ENCODE measurements at places on chromosomes 2 and 18.

GRCh38 chr2:227340106-227340505 lies 15.1 kb downstream of the MFF start:
- no peak for DNase-seq

GRCh38 chr2:112692918-112693317 lies 27.9 kb upstream of the NT5DC4 start:
- no peak for DNase-seq

DNA sequence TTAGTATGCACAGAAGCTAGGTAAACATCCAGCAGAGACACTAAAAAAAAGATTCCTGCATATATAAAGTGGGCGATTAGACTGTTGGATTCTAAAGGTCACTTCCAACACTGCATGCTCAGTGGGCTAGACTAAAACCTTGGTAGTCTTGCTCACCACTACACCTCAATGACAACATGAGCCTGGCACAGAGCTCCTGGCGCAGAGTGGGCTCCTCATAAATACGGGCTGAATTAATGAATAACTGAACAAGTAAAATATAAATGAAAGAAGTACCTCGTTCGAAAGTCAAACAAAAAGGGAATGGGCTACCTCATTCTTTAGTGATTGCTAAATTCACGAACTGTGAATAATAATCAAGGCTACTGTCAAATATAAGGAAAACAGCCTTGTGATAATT lies 185.3 kb downstream of the STK39 start:
- DNase-seq, result no peak

DNA sequence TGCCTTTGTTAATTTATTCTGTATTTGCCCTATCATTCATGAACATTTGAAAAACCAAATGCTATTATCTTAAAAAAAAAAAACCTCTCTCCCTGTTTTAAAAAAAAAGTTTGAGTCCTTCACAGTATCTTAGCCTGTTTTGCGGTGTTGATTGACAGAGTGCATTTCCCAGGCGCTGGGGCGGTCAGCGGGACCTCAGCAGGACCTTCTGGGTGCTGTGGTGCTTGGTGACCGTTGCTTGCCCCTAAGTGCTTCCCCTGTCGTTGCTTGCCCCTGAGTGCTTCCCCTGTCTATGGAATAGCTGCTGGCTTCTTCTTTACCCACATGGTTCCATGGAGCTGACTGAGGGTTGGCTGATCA lies 12.1 kb downstream of the ATP6V1C2 start:
- no peak for DNase-seq

GRCh38 chr2:68505603-68506159 lies 38.3 kb downstream of the APLF start:
- DNase-seq, result no peak

GRCh38 chr18:47680488-47680887 lies 250.0 kb downstream of the SMAD2 start:
- no peak for DNase-seq

- no peak for DNase-seq
These were observed 157.2 kb downstream of the DDX1 start for GRCh38 chr2:15748736-15749323.

GRCh38 chr2:46580416-46580815 lies 101.1 kb downstream of the TMEM247 start:
- DNase-seq, result no peak

DNA sequence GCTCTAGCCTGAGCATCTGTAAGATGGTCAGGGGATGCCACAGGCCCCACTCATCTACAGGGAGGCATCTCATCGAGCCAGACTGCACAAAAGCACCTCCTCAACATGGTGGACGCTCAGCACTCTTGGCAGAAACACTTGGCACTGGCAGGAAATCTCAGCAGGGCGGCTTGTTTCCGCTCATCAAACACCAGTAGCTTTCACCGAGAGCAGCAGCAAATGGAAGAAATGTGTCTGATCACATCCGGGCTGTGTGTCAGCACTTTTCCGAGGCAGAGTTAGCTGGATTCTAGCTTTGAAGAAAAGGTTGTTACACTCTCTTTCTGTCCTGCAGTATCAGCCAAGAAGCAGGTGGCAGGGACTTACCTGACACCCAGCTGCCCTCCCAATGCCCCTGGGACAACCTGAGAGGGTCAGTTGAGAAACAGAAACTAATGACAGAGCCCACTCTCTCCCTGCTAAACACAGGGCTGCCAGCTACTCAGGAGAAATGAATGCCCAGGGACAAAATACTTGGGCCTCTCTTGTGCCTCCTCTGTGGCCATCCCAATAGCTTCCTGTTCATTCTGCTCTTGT lies 68.9 kb upstream of the FZD7 start:
- DNase-seq, result peak; percentile 44

- no peak for DNase-seq
These were observed 388.7 kb downstream of the TNS1 start for GRCh38 chr2:217614096-217614495.

DNA sequence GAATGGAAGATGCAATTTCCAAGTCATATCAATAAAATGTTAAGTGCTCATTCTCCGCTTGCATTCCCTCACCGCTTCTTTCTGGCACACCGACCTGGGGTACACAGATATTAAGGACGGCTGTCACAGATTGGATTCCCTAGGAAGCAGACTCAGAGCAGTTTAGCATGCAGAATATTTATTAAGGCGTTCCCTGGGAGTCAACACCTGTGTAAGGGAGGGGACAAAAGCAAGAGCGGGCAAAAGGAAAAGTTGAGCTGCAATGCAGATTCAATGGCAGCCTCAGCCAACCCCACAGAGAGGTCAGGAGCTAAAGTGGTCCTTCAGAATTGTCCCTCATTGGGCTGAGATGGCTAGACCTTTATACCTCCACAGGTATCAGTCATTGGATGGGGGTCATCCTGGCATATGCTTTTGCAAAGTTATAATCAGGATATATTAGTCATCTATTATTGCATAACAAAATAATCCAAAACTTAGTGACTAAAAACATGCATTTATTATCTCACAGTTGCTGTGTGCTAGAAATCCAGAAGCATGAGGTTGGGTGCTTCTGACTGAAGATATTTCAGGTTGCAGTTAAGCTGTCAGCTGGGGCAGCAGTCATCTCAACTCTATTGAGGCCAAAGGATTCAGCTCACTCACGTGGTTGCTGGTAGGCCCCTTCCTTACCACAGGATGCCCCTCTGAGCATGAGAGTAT lies 27.0 kb upstream of the INO80D start:
- no peak for DNase-seq

DNA sequence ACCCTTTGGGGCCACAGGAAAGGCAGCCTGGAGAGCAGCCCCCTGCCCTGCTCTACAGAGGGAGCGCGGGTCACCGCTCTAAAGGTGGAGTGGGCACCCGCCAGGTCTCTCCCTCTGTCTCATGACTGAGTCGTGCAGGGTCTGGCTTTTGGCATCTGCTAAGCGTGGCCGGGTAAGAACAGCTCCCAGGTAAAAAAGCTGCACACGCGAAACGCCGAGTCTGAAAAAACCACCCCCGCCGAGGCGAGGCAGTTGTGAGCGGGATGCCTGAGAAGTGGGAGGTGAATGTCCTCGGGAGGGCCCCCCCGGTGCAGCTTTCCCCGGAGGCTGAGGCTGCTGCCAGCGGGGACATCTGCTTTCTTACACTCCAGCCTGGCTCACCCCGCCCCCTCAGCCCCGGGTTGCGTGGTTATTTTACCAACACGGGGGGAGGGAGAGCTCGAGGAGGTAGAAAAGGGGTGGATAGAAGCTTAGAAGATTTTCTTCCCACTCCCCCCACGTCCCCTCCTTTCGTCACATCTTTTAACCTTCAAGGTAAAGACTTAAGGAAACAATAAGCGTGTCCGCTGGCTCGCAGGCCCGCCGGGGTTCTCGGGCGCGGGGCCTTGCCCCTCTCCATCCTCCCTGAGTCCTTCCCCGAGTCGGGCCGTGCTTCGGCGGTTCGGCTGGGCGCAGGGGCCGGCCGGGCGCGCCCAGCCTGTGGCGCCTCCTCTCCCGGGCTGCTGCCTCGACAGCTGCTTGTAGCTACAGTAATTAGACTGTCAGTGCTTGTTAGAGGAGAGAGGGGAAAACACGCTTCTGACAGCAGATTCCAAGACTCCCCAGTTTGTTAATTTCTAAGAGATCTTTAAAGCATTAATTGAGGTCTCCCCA lies 70.6 kb upstream of the PSMD14 start:
- DNase-seq, result no peak

DNA sequence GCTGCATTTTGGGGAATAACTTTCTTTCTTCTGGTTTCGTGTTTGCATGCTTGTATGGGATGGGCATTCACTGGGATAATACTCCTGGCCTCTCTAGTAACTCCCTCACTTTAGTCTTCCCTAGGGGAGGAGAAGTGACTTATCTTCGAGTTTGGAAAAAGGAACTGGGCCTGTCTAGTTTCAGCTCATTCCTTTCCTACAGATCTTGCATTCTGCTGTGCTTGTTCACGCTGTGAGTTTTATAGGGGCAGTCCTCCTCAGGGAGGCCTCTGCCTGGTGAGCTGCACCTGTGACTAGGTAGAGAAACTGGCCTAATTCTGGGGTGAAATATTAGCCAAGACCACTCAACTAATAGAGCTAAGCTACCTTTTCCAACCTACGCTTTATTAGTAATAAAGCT lies 50.9 kb downstream of the PHLPP1 start:
- DNase-seq, result no peak

GRCh38 chr2:73004889-73005596 lies 66.5 kb downstream of the SFXN5 start:
- DNase-seq, result no peak

DNA sequence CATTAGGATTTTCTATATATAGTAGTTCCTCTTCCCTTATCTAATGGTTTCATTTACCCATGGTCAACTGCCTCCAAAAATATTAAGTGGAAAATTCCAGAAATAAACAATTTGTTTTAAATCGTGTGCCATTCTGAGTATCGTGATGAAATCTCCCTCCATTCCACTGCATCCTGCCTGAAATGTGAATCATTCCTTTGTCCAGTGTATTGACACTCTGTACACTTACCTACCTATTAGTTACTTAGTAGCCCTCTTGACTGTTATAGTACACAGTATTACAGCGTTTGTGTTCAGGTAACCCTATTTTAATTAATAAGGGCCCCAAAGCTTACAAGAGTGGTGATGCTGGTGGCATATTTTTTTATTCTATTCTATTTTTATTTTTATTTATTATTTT lies 26.2 kb downstream of the TAF4B start:
- no peak for DNase-seq

DNA sequence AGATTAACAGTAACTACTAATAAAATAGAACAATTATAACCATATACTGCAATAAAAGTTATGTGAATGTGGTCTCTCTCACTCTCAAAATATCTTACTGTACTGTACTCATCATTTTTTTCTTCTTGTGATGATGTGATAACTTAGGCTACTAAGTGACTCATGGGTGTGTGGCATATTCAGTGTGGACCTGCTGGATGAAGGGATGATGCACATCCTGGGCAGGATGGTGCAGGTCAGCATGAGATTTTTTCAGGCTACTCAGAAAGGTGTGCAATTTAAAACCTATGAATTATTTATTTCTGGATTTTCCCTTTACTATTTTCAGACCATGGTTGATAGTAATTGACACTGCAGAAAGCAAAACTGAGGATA lies 90.7 kb downstream of the NCKAP5 start:
- no peak for DNase-seq

- DNase-seq, result no peak
These were observed 31.8 kb upstream of the KCNF1 start for GRCh38 chr2:10879624-10880585.

DNA sequence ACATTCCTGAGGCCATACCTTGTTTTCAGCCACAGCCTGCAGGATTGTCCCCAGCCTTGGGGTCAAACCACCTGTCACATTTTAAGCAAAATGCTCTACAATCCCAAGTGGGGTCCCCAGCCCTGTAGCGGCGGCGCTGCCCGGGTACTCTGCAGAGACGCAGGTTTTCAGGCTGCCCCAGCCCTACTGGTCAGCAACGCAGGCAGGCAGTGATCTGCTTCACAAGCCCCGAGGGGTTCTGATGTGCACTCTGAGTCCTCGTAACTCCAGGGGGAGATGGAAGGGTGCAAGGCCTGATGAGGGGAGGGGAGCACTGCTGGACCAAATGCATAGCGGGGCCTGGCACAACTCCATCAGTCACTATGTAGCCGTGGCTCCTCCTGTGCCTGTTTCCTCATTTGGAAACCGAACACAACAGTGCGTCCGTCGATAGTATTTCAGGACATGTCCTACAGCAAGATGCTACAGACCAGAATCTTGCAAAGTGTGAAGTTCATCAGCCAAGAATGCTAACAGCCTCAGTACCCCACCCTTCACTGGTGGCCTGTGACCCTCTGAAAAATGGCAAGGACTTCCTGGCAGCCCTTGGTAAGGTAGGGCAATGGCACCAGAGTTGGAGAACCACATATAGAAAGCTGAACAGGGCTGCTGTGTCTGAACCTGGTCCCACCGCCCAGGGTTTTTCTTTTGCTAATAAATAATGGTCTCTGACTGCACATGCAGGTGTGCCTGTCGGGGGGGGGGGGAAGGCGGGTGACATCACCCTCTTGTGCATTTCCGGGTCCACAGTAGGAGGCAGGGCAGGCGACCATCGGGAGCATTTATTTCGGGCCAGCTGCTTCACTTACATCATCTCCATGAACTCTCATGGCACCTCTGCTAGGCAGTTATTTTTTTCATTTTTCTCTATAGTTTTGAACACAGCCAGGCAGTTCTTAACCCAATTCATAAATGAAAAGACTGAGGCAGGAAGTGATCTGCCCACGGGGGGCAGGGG lies 50.6 kb upstream of the TFCP2L1 start:
- no peak for DNase-seq

- no peak for DNase-seq
These were observed 216.3 kb downstream of the UXS1 start for GRCh38 chr2:105977807-105978206.
